Lung microvascular endothelial cell (primary cell): ENCODE measurements at places on chromosomes 5 and 9. TPM values are rescaled to one million over a fixed set of nuclear protein-coding genes. Genes with fewer than 3 reads are reported as not detected.

- no peak for DNase-seq
These were observed 45.2 kb downstream of the VAV2 start for GRCh38 chr9:133946840-133947486.

Gene RAB3C
- total RNA-seq, result under 0.01 and 0.22 TPM in 2 replicates

Gene C5orf58
- not detected in 2 replicates for total RNA-seq

DNA sequence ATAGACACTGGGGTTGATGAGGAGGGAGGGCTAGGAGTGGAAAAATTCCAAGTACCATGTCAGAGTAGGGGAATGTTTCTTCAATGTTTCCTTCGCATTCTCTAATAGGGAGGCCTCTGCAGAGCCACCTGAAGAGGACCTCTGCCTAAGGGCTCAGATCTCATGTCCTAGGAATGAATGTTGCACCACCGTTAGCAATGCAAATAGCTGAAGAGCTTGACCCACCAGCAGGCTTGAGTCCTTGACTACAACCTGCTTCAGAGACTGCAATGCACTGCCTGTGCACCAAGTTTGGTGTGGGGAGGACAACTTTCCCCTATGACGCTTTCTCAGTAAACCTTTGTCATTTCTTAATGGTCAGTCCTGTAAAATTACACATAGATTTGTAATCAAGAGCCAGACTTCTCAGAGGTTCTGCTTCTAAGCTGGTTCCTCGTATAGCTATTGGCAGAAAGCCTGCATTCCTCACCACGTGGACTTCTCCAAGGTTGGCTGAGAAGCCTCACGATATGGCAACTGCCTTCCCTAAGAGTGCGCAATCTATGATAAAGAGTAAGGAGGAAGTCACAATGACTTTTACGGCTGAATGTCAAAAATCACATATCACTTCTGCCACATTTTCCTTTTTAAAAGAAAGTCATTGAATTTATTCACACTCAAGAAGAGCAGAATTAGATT, 600.7 kb upstream of the PTGER4 start:
- no peak for DNase-seq

GRCh38 chr5:98768160-98768959, 5.1 kb upstream of the RGMB start:
- DNase-seq, result peak; percentile 77

DNA sequence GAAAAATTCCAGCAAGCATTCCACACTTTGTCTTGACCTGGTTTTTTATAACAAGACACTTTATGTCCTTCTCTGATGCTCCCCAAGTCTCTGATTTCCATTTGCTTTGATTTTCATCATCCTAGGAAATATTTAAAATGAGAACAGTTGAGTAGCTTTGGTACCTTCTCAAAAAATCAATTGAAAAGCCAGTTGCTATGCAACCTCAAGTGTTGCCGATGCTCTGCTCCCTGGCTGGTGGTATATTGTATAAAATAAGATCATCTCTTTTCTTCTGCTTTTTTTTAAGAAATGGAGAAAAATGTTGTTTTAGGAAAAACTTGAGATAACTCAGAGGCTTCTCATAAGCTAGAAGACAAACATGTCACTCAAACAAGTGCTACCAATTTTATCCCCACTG, 109.7 kb downstream of the ZNF354C start:
- DNase-seq, result no peak

GRCh38 chr5:178637356-178638074, 10.7 kb upstream of the CLK4 start:
- no peak for DNase-seq

DNA sequence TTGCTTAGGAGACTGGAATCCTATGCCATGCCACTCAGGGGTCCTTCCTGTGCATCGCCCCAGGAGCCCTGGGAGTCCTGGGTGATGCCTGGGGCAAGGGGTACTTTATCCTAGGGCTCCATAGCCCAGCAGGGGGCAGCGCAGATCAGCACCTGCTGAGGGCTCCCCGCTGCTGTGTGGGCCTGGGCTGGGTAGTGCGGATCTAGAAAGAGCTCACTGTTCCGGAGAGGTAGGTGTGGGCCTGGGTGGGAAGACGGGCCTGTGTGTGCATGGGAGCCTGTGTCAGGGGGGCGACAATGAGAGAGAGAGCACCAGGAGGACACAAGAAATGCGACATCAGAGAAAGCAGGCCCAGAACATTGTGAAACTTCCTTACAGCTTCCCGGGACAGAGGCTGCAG, 11.4 kb upstream of the DAB2IP start:
- DNase-seq, result peak; percentile 76

- DNase-seq, result peak; percentile 56
These were observed 116.1 kb downstream of the KDM4C start for GRCh38 chr9:6873857-6874256.

GRCh38 chr5:110478895-110479294, 247.6 kb downstream of the TMEM232 start:
- no peak for DNase-seq

Gene MEF2C
- total RNA-seq, result 91.5 and 122 TPM in 2 replicates

DNA sequence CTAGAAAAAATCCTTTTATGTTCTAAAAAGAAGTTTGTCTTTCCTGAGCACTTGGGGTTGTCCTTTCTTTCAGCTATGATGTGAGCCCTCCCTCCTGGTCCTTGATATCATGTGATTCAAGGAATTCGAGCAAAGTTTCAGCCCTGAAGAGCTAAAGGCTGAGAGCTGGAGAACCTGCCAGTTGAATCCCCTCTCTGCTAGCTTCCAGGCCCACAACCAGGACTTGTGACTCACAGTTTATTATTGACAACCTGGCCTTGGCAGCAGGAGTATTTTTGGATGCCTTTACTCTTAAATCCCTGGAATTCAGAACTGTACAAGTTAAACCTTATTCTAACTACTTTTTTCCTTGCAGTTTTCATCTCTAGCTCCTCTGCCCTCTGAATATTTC, 182.8 kb downstream of the SPOCK1 start:
- DNase-seq, result peak; percentile 7

- DNase-seq, result no peak
These were observed 9.9 kb downstream of the S100Z start for GRCh38 chr5:76859591-76860247.

DNA sequence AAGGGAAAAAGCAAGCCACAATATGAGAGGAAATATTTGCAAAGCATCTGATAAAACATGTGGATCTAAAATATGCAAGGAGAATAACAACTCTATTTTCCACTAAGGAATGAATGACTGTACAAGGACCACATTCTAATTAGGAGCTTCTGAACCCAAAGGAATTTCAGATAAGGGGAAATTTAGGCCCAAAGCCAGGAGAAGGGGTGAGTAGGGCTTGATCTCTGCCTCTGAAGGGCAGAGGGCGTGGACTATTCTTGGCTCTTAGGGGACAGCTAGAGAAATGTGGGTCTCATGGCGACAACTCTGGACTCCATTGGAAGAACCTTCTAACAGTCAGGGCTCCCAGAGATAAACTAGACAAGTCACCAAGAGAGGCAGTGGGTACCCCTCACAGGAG, 132.7 kb upstream of the GABRP start:
- no peak for DNase-seq

- DNase-seq, result no peak
These were observed 3.3 kb upstream of the NEURL1B start for GRCh38 chr5:172637740-172638139.

Gene BASP1
- 2.4 and 9.4 TPM in 2 replicates for total RNA-seq

Gene ZDHHC11B
- under 0.01 TPM in 1 of 2 replicates, not detected in the other for total RNA-seq

Gene SLC36A2
- total RNA-seq, result not detected in 2 replicates
